ENCODE measurements at places on chromosomes 2 and 18. TPM values are rescaled to one million over a fixed set of nuclear protein-coding genes. Genes with fewer than 3 reads are reported as not detected.

GDF7 gene
- polyA plus RNA-seq, result not detected

CCDC74B gene
- not detected for polyA plus RNA-seq

NEURL3 gene
- not detected for polyA plus RNA-seq

FLACC1 gene
- polyA plus RNA-seq, result not detected

- no peak overlapping the region for H3K27ac ChIP-seq
- DNase-seq, result no peak
- peaks cover 3% of the 10 kb centered on the region for H3K27me3 ChIP-seq
- H3K4me1 ChIP-seq, result no peaks in the 10 kb centered on the region
- no peaks in the 10 kb centered on the region for H3K36me3 ChIP-seq
Observed at GRCh38 chr2:223606946-223607345, 4.8 kb upstream of the SCG2 start.

DNA sequence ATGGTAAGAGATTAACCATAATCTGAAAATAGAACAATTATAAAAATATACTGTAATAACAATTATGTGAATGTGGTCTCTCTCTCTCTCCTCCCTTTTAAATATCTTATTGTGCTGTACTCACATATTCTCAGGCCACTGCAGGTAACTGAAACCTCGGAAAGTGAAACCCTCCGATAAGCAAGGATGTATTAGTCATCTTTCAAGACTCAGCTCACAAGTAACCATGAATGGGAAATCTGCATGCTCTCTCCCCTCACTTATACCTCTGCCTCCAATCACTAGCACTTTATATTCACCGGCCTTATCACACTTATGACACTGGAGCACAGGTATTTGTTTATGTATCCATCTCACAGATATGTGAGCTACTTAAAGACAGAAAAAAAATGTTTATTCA, 139.7 kb downstream of the LRP2 start:
- DNase-seq, result no peak
- no peaks in the 10 kb centered on the region for H3K27me3 ChIP-seq
- H3K4me3 ChIP-seq, result no peak overlapping the region
- no peak overlapping the region for H3K27ac ChIP-seq

- DNase-seq, result no peak
- no peaks in the 10 kb centered on the region for H3K36me3 ChIP-seq
- no peak overlapping the region for H3K27ac ChIP-seq
- no peaks in the 10 kb centered on the region for H3K4me1 ChIP-seq
- no peak overlapping the region for H3K4me3 ChIP-seq
- H3K27me3 ChIP-seq, result no peaks in the 10 kb centered on the region
Observed at GRCh38 chr2:45678791-45679348, 27.4 kb downstream of the PRKCE start.

Data from CD14-positive monocyte (primary cell).